NCI-H2227 treated with DMSO at 0.1 percent for 48 hours (cell line): ENCODE measurements at places on chromosomes 13 and 19.

- no peak for DNase-seq
Measured at GRCh38 chr13:84641491-84641890, 759.2 kb upstream of the SLITRK1 start.

DNA sequence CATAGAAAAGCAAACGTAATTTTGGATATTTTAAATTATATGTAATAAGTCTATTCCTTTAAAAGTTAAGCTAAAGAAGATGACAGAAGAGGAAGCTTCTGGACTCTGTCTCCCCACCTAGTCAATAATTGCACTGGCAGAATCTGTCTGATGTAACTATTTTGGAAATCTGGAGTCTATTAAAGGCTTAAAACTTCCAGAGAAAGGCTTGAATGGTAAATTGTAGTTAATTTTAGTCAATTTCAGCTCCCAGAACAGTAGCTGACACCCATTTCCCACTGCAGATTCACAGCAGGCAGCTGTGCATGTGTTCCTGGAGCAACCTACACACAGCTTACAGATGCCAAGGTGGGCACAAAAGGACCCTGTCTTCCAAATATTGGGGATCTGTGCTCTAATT lies 304.1 kb downstream of the PCDH20 start:
- DNase-seq = no peak

GRCh38 chr19:56877069-56877715 lies 36.7 kb upstream of the PEG3 start:
- no peak for DNase-seq

DNA sequence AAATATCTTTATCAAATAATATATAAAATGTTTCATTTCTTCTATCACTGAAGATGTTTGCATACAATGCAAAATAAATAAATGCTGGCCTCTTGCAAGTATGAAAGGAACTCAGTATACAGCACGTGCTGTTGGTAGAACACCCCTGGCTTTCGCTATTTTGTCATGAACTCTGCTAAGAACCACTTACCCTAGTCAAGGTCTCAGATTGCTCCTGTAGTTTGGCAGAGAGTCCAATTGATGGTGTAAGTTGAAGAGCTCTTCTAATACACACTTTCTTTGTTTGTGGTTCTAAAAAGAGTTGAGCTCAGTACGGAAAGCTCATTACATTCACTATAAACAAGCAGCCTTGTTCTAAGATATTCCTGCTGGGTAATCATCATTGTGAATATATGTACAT lies 1258.9 kb downstream of the EFNB2 start:
- no peak for DNase-seq
